NCI-H1105 treated with DMSO at 0.1 percent for 48 hours (cell line): ENCODE measurements at places on chromosomes 2 and 18.

- DNase-seq = peak; percentile 44
These were observed 2.9 kb upstream of the BCL2L11 start for GRCh38 chr2:111117598-111118480.

DNA sequence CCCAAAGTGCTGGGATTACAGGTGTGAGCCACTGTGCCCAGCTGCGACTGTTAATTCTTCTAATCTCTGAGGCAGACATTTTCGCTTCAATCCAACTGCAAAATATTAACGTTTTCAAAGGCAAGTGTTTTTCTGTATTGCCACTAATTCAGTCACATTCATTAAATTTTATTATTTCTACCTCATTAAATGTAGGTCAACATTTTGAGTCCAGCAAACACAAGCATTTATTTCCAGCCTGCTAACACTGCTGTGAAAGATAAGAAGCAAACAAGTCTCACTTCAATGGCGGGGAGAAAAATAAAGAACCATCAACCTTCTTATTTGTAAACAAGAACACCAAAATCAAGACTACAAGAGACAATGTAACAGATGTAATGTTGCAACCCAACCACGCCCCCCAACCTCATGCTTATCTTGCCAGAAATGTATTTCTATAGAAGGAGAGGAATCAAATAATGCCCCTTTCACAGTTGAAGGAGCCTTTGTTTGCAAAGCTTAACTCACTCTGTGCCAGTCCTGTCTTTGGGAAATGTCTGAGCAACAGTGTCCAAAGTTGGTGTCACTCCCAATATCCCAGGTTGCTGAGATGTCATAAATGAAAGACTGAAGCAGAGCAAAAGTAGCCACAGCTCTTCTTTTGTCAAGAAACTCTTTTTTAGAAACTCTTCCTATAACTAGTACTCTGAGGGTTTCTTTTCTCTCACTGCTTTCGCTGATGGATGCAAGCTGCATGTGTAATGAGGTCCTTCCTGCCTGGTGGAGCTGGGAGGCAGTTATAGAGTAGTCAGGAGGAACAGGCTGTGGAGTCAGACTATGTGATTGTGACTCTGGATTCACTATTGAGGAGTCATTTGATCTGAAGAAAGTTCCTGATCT, 8.6 kb downstream of the DOCK10 start:
- no peak for DNase-seq

GRCh38 chr18:13635046-13635445, 91.3 kb downstream of the FAM210A start:
- DNase-seq = no peak

DNA sequence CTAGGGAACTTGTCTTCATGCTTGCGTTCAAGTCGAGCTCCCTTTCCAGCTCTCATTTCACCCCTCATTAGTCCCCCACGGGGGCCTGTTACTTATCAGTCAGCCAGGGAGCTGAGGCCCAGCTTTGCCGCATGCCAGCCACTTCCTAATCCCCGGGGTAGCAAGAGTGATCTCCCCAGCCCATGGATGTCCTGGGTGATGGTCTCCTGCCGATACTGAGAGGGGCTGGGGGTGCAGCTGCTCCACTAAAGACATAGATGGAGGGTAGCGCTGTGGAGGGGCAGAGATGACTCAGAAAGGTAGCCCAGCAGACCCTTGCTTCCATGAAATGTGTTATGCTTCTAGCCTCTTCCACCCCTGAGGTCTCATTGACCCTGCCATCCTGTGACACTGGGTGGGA, 314.0 kb upstream of the EPAS1 start:
- no peak for DNase-seq

DNA sequence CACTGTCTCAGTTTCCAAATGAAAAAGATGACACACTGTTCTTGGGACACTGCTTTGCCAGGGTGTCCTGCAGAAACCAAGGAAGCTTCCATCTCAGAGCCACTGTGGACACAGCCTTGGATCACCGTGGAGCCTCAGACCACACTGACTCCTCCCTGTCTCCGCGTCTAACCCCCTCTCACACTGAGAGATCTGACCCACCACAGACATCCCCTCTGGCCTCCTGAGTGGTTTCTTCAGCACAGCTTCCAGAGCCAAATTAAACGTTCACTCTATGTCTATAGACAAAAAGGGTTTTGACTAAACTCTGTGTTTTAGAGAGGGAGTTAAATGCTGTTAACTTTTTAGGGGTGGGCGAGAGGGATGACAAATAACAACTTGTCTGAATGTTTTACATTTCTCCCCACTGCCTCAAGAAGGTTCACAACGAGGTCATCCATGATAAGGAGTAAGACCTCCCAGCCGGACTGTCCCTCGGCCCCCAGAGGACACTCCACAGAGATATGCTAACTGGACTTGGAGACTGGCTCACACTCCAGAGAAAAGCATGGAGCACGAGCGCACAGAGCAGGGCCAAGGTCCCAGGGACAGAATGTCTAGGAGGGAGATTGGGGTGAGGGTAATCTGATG, 113.4 kb upstream of the PKDCC start:
- DNase-seq = no peak

- DNase-seq = no peak
These were observed 631 bp downstream of the RPL31 start for GRCh38 chr2:101002562-101003277.

GRCh38 chr2:35591886-35592285, 763.7 kb upstream of the CRIM1 start:
- no peak for DNase-seq

- no peak for DNase-seq
These were observed 437.7 kb downstream of the PLCL1 start for GRCh38 chr2:198242093-198242492.
